ENCODE measurements at places on chromosomes 13 and 19.

DNA sequence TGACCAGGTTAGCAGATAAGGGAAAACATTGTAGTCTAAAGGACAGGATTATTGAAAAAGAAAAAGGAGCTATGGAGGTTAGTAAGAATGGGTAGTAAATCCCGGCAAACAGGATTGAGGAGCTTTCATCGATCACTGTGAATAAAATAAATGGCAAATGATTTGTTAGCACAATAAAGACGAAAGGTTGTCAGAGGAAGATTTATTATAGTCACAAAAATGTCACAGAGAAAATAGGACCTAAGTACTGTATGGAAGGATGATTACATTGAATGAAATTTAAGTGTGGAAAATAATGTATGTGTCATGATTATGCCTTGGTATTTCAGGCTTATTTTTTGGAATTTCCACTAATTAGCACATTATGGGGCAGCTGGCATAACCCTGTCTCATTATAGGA is 519.2 kb upstream of the SLITRK6 start:
- no peak for DNase-seq

DNA sequence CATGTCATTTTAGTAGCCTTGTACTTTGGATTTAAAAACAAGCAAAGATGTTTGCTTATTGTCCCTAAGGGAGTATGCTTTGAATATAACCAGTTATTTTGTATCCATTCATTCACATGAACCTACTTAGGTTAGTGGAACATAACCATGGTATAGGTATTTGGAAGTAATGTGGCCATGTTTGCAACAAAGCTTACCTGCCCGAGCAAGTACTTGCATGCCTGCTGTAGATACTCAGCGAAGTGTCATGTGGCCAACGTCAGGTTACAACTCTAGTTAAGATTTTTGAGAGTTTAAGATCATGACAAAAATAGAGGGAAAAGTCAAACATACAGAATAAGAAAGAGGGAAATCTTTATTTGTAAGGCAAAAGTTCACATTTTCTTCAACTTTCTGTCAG is 57.2 kb downstream of the COG6 start:
- DNase-seq = no peak

DNA sequence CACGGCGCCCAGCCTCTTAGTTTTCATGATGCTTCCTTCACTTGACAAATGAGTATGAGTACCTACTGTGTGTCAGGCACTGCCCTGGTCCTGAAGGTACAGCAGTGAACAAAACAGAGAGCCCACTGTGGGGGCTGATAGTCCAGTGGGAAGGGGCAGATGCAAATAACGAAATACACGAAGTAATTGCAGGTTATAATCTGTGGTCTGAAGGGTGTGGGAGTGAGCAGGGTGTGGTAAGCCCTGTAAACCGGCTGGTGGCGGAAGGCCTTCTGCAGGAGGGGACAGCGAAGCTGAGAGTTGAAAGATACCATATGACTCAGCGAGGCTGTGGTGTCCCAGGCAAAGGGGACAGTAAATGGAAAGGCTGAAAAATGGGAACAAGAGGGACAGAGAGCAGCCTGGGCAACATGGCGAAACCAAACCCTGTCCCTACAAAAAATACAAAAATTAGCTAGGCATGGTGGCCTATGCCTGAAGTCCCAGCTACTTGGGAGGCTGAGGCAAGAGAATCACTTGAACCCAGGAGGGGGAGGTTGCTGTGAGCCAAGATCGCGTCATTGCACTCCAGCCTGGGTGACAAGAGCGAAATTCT is 60.5 kb downstream of the MAP4K1 start:
- DNase-seq = no peak

DNA sequence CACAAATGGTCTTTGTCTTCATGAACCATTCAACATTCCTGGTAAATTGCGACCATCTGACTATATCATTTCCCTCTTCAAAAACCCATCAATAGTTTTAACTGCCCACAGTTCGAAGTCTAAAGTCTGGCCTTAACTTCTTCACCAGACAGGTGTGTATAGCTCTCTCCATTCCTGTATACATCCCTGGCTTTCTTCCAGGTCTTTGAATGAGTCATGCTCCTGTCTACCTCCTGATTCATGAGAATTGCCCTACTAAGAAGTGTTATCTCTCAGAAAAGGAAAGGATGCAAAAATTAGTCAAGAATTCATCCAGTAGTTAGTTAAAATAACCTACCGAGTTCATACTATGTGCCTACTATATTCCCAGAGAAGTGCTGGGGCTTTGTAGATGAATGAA is 225.0 kb downstream of the TBC1D4 start:
- no peak for DNase-seq

DNA sequence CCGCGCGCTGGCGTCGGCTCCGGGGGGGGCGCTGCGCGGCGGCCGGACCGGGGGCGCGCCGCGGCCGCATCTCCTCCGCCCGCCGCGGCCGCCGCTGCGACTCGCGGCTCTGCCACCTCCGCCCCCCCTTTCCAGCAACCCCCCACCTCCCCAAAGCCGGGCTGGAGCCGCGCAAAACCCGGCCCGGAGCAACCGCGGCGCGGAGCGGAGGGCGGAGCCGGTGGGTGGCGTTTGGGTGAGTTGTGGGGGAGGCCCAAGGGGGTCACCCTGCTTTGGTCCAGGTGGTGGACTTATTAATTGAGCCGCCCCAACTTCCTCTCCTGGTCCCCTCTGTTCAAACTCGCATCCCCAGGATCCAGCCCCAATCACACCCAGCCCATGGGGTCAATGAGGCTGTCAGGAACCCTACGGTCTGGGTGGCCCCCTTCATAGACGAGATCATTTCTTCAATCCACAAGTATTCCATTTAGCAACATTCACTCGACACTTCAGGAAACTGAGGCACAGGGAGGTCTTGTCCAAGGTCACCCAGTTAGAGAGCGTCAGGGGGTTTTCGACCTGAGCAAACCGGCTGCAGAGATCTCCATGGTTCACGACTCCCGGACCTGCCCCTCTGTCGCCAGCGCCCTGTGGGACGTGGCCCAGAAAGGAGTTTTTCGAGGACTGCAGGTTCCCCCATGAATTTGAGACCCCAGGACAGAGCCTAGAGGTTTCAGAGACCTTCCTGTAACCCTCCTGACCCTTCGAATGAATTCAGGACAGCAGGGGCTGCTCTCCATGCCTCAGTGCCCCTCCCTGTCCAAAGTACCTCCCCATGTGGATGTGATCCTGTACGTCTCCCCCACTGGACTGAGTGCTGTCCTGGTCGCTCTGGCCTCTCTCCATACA is 22.4 kb upstream of the SEMA6B start:
- DNase-seq = no peak

- DNase-seq = no peak
Measured at GRCh38 chr19:1045247-1045603, 5.3 kb downstream of the ABCA7 start.

DNA sequence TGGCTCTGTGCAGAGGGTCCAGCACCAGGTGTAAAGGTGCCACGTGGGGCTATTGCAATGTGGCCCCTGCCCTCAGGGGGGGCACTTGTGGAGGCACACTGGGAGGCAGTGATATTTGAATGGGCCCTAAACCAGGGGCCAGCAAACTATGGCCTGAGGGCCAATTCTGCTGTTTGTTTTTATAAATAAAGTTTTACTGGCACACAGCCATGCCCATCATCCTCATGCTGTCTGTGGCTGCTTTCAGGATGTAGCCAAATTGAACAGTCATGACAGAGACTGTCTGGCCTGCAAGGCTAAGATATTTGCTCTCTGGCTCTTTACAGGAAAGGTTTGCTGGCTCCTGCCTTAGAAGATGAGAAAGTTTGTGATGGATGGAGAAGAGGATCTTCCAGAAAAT is 33.9 kb upstream of the RANBP3 start:
- no peak for DNase-seq

- DNase-seq = no peak
Measured at GRCh38 chr13:76016799-76017400, 380.8 kb downstream of the LMO7 start.

DNA sequence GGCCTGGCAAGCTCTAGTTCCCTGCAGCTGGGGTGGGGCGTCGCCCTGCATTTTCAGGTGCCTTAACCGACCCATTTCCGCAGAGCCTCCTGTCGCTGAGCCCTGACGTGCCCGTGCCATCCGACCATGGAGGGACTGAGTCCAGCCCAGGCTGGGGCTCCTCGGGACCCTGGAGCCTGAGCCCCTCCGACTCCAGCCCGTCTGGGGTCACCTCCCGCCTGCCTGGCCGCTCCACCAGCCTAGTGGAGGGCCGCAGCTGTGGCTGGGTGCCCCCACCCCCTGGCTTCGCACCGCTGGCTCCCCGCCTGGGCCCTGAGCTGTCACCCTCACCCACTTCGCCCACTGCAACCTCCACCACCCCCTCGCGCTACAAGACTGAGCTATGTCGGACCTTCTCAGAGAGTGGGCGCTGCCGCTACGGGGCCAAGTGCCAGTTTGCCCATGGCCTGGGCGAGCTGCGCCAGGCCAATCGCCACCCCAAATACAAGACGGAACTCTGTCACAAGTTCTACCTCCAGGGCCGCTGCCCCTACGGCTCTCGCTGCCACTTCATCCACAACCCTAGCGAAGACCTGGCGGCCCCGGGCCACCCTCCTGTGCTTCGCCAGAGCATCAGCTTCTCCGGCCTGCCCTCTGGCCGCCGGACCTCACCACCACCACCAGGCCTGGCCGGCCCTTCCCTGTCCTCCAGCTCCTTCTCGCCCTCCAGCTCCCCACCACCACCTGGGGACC is 1.2 kb downstream of the ZFP36 start:
- no peak for DNase-seq

DNA sequence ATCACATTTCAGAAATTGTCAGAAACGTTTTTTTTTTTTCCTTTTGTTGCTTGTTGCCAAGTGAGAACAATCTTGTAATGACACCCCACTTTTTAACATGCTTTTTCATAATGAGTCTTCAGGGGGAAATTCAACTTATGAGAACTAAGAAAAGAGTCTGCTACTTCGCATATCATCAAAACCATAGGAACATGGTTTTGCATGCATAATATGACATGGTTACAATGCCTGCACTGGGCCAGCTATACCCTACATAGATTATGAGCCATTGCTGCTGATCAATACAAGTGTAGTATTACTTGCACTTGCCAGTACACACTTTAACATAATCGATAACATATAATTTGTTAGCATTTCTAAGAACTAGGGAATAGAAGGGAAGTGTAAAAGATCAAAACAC is 191.0 kb upstream of the NBEA start:
- no peak for DNase-seq

- no peak for DNase-seq
Measured at GRCh38 chr19:34504273-34504808, 22.8 kb downstream of the WTIP start.

- DNase-seq = no peak
Measured at GRCh38 chr13:109370496-109370895, 415.9 kb downstream of the IRS2 start.

DNA sequence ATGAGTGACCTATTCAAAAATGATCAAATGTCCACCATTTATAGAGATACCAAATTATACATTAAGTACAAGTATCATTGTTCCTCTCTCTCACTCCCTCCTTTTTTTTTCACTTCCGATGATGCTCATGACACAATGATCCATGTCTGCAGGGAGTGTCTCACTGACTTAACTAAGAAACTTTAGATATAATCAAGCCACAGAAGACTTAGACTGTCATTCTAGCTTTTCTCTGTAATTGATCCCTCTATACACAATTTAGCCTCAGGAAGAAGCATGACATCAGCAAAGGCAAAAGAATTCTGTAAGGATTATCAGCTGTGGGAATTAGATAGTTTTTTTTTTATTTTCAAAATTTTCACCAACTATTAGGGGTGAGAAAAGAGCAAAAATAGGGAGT is 734.9 kb upstream of the PCDH9 start:
- no peak for DNase-seq

DNA sequence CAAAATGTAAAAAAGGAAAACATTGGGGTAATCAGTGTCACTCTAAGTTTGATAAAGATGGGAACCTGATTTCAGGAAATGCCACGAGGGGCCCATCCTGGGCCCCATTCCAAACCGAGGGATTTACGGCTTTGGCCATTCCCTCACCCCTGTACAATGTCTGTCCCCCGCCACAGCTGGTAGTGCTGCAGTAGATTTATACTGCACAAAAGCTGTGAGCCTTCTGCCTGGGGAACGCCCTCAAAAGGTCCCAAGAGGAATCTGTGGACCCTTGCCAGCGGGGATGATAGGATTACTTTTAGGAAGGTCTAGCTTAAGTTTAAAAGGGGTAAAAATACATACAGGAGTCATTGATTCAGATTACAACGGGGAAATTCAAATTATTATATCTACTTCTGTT is 173.4 kb upstream of the SGCG start:
- DNase-seq = no peak

DNA sequence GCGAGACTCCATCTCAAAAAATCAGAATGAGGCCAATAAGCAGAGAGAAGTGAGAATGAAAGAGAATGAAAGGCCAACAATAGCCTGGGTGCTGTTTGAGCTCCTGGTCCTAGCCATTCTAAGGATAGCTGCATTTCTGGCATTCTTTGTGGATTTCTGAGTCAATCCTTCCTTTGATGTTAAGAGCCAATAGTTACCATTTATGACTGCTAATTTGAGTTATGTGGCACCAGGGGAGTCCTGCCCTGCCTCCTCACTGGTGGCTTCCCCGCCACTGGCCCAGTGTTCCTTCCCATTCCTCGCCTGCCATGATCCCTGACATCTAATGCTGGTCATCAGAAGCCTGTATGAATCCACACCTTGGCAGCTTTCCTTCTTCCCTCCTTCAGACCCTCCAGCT is 991.2 kb downstream of the UQCRFS1 start:
- no peak for DNase-seq
